K562 (cell line): ENCODE measurements at places on chromosomes 3 and 15. TPM values are rescaled to one million over a fixed set of nuclear protein-coding genes. Genes with fewer than 3 reads are reported as not detected.

- no peak overlapping the region for H3K27ac ChIP-seq
- H3K27me3 ChIP-seq = no peaks in the 10 kb centered on the region
- H3K36me3 ChIP-seq = no peaks in the 10 kb centered on the region
- H3K4me1 ChIP-seq = no peaks in the 10 kb centered on the region
- H3K4me3 ChIP-seq = no peak overlapping the region
Observed at GRCh38 chr3:35141406-35141805, 497.9 kb upstream of the ARPP21 start.

GRCh38 chr3:81440661-81441060, 320.8 kb downstream of the GBE1 start:
- H3K4me1 ChIP-seq = no peaks in the 10 kb centered on the region
- no peak overlapping the region for H3K27ac ChIP-seq
- H3K27me3 ChIP-seq = no peaks in the 10 kb centered on the region
- no peak for DNase-seq

GRCh38 chr15:99365242-99365641, 114.0 kb downstream of the LRRC28 start:
- DNase-seq = no peak
- H3K27me3 ChIP-seq = no peaks in the 10 kb centered on the region
- no peak overlapping the region for H3K4me3 ChIP-seq
- no peak overlapping the region for H3K27ac ChIP-seq

DNA sequence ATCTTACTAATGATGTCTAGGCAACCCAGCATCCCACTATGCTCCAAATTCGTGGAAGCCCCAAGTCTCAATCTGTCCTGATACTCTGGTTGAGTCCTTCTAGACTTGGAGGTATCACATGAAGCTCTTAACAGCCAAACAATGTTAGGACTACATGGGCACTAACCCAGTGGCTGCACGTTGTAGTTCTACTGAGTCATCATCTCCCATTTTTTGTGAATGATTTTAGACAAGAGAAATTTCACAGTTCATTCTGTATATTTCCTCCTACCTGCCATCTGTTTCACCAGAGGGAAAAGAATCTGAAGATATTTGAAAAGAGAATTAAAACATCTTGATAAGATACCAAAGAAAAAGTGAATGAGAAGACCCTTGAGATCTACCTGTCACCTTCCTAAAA, 9.8 kb upstream of the WWTR1 start:
- no peaks in the 10 kb centered on the region for H3K4me1 ChIP-seq
- no peak overlapping the region for H3K4me3 ChIP-seq
- no peak overlapping the region for H3K27ac ChIP-seq

GRCh38 chr3:9399746-9400145, 2.3 kb downstream of the SETD5 start:
- H3K27ac ChIP-seq = peak overlapping the region; percentile 96
- DNase-seq = peak; percentile 69
- no peaks in the 10 kb centered on the region for H3K27me3 ChIP-seq
- H3K4me1 ChIP-seq = no peaks in the 10 kb centered on the region

DNA sequence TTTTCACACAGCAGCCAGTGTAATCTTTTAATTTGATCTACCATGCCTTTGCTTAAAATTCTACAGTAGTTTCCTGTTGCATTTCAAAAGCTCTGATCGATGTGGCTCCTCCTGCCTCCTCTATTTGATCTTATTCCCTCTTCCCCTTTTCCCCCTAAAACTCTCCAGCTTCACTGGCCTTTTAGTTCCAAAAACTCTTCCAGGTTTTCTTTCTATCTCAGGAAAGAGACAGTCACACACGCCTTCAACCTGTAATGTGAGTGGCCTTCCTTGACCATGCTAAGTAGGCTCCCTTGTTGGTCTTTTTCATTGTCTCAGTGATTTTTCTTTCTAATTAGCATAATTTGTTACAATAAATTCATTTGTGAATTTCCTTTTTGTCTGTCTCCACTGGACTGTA, 985 bp downstream of the TEX9 start:
- DNase-seq = no peak
- no peaks in the 10 kb centered on the region for H3K36me3 ChIP-seq
- H3K27ac ChIP-seq = no peak overlapping the region

DNA sequence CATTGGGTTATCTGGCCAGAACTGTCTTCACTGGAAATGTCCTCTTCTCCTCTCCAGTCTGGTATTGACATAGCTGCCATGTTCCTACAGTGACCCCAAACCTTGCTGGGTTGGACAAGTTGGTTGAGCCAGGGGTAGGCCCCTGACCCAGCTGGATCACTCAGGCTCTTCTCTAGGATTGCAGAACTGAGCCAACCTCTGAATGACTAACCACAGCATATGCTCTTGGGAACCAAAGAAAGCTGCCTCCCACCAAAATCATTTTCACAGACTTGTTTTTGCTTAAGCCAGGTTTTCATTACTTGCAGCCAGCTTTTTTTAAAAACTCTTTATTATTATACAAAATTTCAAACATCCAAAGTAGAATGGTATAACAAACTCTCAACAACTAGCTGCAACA, 41.4 kb downstream of the FSIP1 start:
- DNase-seq = no peak
- no peak overlapping the region for H3K27ac ChIP-seq
- H3K4me1 ChIP-seq = no peaks in the 10 kb centered on the region; the same call in 1 of the 2 replicates
- peaks cover 4% of the 10 kb centered on the region; the same call in 1 of the 2 replicates for H3K27me3 ChIP-seq
- no peak overlapping the region for H3K4me3 ChIP-seq
- H3K36me3 ChIP-seq = no peaks in the 10 kb centered on the region

DNA sequence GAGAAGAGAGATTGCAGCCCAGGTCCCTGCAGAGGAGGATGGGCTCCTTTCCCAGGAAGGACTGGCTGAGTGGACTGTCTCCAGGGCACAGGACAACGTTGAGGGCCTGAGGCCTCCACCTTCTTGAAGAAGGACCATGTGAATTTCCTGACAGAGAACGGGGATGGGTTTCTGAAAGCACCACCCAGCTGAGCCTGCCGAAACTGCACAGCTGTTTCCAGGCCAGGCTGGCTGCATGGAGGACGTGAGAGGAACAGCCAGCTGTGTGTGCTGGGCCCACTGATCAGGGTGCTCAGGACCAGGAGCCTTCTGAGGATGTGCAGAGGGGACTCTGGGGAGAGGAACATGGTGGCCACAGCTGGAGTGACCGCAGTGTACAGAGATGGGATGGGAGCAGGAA, 39.2 kb downstream of the HMCES start:
- H3K27me3 ChIP-seq = no peaks in the 10 kb centered on the region
- DNase-seq = no peak
- no peak overlapping the region for H3K27ac ChIP-seq

- 0 out of 2 replicates have a peak, but pooled peaks cover 5% of the 10 kb centered on the region for H3K27me3 ChIP-seq
- H3K4me3 ChIP-seq = no peak overlapping the region
- peaks cover 2% of the 10 kb centered on the region; the same call in 2 of the 3 replicates for H3K4me1 ChIP-seq
- no peak for DNase-seq
- no peak overlapping the region for H3K27ac ChIP-seq
Observed at GRCh38 chr3:73259291-73259690, 197.8 kb downstream of the EBLN2 start.

DNA sequence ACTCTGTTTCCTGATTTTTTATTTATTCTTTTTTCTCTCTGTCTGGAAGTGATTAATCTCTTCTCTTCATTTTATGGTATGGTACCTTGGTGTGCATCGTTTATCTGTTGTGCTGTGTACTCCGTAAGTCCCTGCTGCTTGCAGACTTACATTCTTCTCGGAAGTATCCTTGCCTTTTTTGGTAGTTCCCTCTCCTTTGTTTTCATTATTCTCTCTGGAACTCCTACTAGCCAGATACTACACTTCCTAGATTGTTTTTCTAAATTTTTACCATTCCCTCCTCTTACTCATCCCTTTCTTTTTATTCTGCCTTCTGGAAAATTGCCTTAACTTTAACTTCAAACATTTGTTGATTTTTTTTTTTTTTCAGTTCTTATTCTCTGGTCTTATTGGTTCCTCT, 27.2 kb downstream of the PIK3CA start:
- H3K4me1 ChIP-seq = no peaks in the 10 kb centered on the region
- no peak overlapping the region for H3K27ac ChIP-seq
- no peaks in the 10 kb centered on the region for H3K27me3 ChIP-seq
- no peaks in the 10 kb centered on the region for H3K36me3 ChIP-seq

DNA sequence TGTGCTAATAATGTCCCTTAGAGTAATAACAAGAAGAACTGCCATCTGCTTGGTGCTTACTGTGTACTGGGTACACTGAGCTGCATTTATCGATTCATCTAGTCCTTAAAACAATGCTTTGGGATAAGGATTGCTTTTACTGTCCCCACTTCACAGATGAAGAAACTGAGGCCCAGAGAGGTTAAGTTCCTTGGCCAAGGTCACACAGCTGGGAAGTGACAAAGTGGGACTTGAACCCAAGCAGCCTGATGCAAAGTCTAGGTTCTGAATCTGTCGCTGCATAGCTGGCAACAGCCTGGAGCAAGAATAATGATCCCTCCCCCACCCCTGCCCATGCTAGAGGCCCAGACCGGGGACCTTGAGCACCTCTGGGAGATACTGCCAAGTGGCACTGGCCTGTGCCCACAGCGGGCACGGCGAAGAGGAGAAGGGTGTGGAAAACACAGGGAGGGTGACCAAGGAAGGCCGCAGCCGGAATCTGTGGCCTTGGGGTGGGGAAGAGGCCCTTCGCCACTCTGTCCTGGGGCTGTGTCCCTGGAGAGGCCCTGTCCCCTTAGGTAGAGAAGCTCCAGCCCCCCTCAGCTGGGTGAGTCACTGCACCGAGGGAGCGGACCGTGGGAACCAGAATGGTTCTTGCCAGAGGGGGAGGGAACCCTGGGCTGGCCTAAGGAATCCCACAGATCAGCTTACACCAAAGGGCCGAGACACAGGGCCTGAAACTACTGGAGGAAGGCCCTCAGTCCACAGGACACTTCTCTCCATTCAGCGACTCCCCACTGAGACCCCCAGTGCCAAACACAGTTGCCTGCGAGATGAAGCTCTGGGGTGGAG, 3.5 kb downstream of the PLXND1 start:
- no peaks in the 10 kb centered on the region for H3K27me3 ChIP-seq
- H3K36me3 ChIP-seq = peaks cover 5% of the 10 kb centered on the region; the same call in 2 of the 3 replicates
- H3K4me1 ChIP-seq = peaks cover 31% of the 10 kb centered on the region; the same call in 2 of the 3 replicates

DNA sequence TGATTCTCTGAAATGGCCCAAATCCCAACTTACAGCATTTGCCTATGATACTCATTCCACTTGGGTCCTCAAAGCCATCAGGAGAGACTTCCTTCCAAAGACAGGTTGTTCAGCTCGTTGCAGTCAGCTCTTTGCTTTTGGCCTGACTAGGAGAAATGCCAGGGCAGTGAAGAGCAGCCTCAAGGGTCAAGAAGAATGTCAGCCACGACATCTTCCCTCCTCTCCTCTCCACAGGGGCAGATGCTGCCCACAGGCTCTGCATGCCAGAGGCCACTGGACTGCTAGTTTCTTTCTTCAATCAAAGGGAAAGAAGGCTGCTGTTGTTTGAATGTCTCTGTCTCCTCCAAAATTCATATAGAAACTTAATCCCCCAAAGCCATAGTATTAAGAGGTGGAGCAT, 201.7 kb upstream of the PFN2 start:
- no peak overlapping the region for H3K27ac ChIP-seq
- H3K36me3 ChIP-seq = no peaks in the 10 kb centered on the region
- no peak for DNase-seq

- H3K27me3 ChIP-seq = no peaks in the 10 kb centered on the region
- no peak overlapping the region for H3K27ac ChIP-seq
- H3K4me1 ChIP-seq = no peaks in the 10 kb centered on the region
Observed at GRCh38 chr3:20808864-20809263, 622.9 kb upstream of the SGO1 start.

GRCh38 chr3:73621388-73621787, 3.4 kb downstream of the PDZRN3 start:
- no peaks in the 10 kb centered on the region for H3K4me1 ChIP-seq
- no peak overlapping the region for H3K27ac ChIP-seq
- no peak for DNase-seq
- no peaks in the 10 kb centered on the region for H3K27me3 ChIP-seq

DNA sequence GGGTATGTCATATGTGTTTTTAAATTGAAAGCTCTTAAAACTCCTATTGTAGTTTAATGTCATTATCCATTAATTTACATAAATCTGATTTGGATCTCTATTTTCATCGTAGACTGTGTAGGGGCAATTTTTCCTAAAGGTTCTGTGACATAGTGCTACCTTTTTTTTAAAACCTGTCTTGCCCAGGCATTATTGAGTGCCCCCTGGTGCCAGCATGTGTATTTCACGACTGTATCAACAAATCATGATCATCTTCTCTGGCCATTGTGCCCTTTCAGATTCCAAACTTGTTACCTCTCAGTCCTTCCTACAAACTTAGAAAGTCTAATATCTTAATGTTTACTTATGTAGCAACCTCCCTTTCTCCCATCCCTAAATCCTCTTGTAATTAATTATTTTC, 97.2 kb upstream of the FLNB start:
- DNase-seq = no peak
- peaks cover 53% of the 10 kb centered on the region for H3K36me3 ChIP-seq
- H3K27ac ChIP-seq = no peak overlapping the region
- no peak overlapping the region for H3K4me3 ChIP-seq
- H3K27me3 ChIP-seq = no peaks in the 10 kb centered on the region

DNA sequence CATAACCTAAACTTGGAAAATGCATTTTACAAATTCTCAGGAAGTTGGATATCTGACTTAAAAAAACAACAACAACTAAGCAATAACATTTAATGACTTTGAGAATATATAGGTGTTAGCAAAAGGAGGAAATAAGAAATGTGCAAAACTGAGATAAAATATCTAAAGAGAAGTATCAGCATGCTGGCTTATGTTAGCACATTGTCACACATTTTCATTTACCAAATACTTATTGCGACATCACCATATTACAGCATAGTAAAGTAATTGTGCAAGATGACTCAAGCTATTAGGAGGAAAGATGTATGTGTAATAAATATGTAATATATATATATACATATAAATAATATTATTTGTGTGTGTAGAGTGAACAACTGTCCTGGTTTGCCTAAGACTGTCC, 9.2 kb downstream of the PTX3 start:
- no peak overlapping the region for H3K27ac ChIP-seq
- no peaks in the 10 kb centered on the region for H3K27me3 ChIP-seq
- no peaks in the 10 kb centered on the region for H3K36me3 ChIP-seq
- H3K4me3 ChIP-seq = no peak overlapping the region
- H3K4me1 ChIP-seq = peaks cover 11% of the 10 kb centered on the region
- DNase-seq = no peak

- no peaks in the 10 kb centered on the region for H3K4me1 ChIP-seq
- no peak for DNase-seq
- H3K4me3 ChIP-seq = no peak overlapping the region
- no peak overlapping the region for H3K27ac ChIP-seq
Observed at GRCh38 chr3:98778852-98779413, 15.8 kb downstream of the ST3GAL6 start.

HMCES gene
- polyA plus RNA-seq = 26.7 and 27.6 TPM in 2 replicates

HAUS2 gene
- 42.8 and 47.7 TPM in 2 replicates for polyA plus RNA-seq

FAM3D gene
- 0.43 TPM in 1 of 2 replicates, not detected in the other for polyA plus RNA-seq

MESP2 gene
- 0.37 and 0.47 TPM in 2 replicates for polyA plus RNA-seq

MNS1 gene
- polyA plus RNA-seq = 3.5 and 4.8 TPM in 2 replicates

GOLGA6B gene
- not detected in 2 replicates for polyA plus RNA-seq

CCDC54 gene
- not detected in 2 replicates for polyA plus RNA-seq

FANCD2OS gene
- not detected in 2 replicates for polyA plus RNA-seq

RGMA gene
- not detected in 2 replicates for polyA plus RNA-seq

MUSTN1 gene
- 0.44 TPM in 1 of 2 replicates, not detected in the other for polyA plus RNA-seq

AGBL1 gene
- polyA plus RNA-seq = not detected in 2 replicates
